ENCODE measurements at places on chromosomes 6 and 20. TPM values are rescaled to one million over a fixed set of nuclear protein-coding genes. Genes with fewer than 3 reads are reported as not detected.

DNA sequence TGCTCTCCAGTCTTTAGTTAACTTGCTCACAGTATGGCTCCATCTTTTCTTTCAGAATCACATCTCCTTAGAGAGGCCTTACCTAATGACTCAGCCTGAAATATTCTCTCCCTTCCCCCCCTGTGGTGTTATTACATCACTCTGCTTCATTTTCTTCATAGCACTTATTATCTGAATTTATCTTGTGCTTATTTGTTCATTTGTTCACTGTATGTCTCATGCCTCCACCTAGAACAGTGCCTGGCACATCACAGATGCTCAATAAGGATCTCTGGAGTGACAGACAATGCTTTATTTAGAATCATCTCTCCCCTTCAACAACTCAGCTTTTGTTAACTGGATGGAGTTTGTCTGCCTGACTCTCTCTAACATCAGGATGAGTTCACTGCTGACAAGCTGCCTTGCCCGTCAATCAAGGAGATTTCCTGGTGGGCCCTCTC, 96.6 kb upstream of the MAN1A1 start:
- no peak overlapping the region for H3K27ac ChIP-seq
- no peaks in the 10 kb centered on the region for H3K27me3 ChIP-seq
- no peak overlapping the region for H3K4me3 ChIP-seq
- no peaks in the 10 kb centered on the region for H3K36me3 ChIP-seq
- H3K4me1 ChIP-seq, result peaks cover 56% of the 10 kb centered on the region
- DNase-seq, result no peak

- H3K4me1 ChIP-seq, result peaks cover 5% of the 10 kb centered on the region
- no peak overlapping the region for H3K27ac ChIP-seq
- DNase-seq, result no peak
- no peaks in the 10 kb centered on the region for H3K27me3 ChIP-seq
- no peak overlapping the region for H3K4me3 ChIP-seq
- H3K36me3 ChIP-seq, result no peaks in the 10 kb centered on the region
Observed at GRCh38 chr6:79671600-79672266, 40.6 kb downstream of the SH3BGRL2 start.

- no peaks in the 10 kb centered on the region for H3K27me3 ChIP-seq
- no peak overlapping the region for H3K27ac ChIP-seq
- peaks cover 5% of the 10 kb centered on the region for H3K36me3 ChIP-seq
Observed at GRCh38 chr6:41214559-41215238, 13.4 kb upstream of the TREML4 start.

DNA sequence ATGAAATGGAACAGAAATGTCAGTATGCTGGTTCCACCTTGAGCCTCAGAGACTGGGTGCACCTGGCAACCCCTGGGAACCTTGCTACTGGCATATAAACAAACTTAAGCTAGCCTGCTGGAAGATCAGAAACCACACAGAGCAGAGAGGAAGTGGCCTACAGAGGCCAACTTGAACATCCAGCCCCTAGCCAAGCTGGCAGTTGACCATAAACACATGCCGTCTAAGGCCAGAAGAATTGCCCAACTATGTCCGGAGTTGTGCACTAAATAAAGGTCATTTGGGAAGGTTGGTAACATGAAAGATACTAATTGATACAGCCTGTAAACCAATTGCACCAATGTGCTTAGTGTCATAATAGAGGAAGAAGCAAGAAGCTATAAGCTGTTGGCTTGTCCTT, 266.6 kb upstream of the BTBD3 start:
- no peak overlapping the region for H3K4me3 ChIP-seq
- H3K36me3 ChIP-seq, result no peaks in the 10 kb centered on the region

DLL1 gene
- 0.53 TPM for total RNA-seq

DNA sequence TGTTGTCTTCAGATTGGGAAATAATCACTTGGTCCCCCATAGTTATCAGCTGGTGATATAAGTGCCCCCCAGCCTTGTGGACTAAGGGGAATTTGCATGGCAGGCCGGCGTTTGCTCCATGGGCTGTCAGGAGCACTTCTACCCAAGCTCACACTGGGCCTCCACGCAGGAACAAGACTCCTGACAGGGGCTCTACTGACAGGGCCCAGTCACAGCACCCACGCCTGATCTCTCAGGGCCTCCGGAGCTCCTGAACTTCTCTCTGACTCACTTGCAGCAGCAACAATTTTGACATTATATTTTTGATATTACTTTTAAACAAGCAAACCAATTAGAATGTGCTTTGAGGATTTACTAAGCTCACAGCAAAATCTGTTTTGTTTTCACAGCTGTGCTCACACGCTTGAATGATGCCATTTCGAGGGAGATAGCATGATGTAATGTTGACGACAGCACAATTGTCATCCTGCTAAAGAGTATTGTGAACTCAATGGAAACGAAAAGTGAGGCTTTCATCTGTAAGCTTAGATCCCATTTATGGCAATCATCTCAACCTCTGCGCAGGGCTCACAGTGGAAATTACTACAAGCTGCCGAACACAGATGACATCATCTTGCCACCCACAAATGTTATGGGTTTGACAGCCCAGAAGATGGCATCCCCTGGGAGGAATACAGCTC, 28.7 kb upstream of the TXNDC5 start:
- no peak overlapping the region for H3K4me3 ChIP-seq
- peaks cover 32% of the 10 kb centered on the region for H3K4me1 ChIP-seq
- no peaks in the 10 kb centered on the region for H3K27me3 ChIP-seq
- peak overlapping the region; percentile 25 for H3K27ac ChIP-seq
- no peaks in the 10 kb centered on the region for H3K36me3 ChIP-seq

Measured in activated B cell treated with CpG ODN at 0.5 μM for 24 hours (primary cell).